ENCODE measurements at places on chromosomes 11 and 22.

GRCh38 chr22:29311464-29312217 is 3.9 kb downstream of the RASL10A start:
- DNase-seq = peak; percentile 62

DNA sequence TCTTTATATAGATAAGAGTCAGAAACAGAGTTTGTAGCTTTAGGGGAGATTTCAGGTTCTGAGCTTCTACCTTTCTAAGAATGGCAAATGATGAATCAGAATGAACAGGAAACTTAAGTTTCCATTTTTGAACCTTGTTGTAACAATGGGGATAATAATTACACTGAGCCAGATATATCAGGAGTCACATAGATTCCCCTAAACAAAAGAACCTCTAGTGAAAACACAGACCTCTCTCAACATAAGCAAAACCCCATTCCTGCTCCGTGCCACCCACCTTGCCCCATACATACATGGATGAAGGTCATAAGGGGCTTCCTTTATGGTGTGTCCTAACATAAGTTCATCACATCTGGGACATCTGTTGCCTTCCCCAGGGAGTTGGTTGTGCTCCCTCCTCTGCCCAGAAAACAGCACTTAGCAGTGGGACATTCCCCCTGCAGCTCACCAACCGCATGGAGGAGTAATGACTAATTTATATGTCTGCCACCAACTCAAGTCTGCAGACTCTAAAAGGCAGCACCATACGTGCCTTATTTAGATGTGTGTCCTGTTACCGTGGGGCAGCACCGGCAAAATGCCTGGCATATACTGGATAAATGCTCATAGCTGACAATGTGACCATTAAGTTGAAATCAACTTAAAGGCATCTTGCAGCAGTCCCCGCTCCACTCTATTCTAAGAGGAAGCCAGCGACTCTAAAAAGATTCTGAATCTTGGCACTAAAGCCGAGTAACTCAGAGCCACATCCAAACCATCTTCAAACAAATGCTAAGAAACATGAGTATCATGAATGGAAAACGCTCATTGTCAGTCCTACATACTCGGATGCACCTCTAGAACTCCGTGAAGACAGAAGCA is 8.0 kb downstream of the JAML start:
- DNase-seq = no peak

DNA sequence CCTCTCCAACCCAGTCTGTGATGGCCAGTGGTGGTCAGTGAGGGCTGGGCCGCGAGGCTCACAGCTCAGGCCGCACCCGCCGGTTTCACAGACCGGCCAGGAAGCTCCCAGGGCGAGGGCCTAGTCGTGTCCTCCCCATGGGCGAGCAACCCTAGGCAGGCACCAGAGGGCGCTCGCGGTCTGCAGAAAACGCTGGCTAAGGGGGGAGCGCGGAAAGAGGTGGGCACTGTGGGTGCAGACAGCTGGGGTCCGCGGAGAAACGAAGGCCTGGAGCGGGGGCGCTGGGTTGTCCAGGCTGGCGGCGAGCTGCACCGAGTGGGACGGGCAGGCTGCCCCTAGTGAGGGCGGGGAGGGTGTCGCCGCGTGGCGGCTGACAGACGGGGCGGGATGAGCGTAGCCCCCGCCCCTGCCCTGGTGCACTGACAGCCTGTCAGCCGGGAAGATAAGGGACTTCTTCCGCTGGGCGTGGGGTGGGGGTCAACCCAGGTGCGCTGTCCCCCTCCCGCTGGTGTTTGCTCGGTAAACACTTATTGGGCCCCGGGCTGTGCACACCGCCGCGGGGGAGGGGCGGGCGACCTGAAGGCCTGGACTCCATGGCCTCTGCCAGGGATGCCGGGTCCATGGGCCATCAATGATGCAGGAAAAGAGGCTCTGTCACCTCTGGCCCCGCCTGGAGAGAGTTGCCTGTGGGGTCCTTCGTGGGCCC is 7.5 kb downstream of the GP1BB start:
- peak; percentile 94 for DNase-seq

GRCh38 chr11:12827929-12828812 is 153.9 kb downstream of the TEAD1 start:
- DNase-seq = peak; percentile 70

- no peak for DNase-seq
Measured at GRCh38 chr11:6200975-6201374, 2.0 kb downstream of the OR52W1 start.

DNA sequence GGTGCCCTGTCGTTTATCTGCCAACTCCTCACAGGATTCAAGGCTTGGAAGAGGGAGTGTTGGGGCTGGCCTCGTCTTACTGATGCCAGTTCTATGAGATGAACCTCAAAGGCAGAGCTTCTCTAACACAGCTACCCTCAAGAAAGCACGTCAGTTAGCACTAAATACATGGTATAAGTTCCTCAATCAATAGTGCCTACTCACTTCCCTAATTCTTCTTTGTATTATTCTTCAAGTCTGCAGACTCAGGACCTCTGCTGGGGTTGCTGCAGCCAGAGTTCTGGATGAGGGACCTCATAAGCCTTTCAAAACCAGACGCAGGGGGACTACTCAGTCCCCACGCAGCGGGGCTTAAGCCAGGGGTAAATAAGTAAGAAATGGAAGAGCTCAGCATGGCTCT is 118.3 kb downstream of the VPREB1 start:
- DNase-seq = no peak

- DNase-seq = no peak
Measured at GRCh38 chr11:95413021-95413420, 182.0 kb upstream of the SESN3 start.

DNA sequence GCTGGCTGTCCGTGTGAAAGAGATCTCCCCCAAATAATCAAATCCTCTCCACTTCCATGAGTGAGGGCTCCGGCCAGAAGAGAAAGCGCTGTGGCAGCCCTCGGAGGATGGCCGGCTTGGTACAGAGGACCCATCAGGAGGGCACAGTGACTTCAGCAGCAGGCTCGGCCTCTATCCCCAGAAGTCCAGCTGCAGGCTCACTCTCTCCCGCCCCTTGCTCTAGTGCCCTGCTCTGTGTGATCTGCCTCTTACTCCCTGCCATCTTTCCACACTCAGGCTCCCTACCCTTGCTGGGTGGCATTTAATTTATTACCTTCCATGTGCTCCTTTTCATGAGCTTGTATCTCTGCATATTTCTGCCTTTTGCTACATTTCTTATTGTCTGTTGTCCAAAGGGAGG is 129.7 kb downstream of the SPATA19 start:
- no peak for DNase-seq

- peak; percentile 87 for DNase-seq
Measured at GRCh38 chr11:76604626-76605241, 65.8 kb downstream of the LRRC32 start.

DNA sequence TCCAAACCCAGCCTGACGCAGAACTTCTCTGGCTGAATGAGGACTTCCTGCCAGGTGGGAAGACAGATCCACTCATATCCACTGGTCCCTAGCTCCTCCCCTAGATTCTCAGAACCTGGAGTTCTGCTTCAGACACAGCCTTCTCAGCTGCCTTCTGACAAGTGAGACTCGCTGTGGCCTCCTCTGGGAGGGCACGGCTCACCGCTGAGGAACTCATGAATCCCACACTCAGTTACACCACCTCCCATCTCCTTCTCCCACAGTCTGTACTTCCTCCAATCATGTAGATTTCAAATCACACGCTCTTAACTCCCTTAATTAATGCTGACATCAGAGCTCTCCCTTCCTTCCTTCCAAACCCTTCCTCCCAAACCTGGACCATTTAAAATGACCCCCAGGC is 86.4 kb upstream of the TMEM45B start:
- no peak for DNase-seq

DNA sequence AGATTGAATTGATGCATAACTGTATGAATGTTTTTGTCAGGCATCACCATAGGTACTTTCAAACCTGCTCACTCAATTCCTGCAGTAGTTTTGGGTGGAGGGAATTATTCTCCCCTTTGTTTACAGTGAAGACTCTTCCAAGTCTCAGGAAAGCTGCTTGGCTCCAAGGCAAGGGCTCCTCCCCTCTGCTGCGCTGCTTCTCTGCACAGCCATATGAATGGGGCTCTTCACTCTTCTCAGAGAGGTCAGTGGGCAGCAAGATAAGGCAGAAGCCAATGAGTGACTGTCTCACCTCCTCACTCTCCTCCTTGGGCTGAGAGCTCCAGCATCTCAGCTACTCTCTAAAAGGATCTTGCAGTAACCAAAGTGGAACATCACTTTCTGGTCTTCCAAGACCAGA is 165.7 kb upstream of the TTC12 start:
- DNase-seq = no peak

- peak; percentile 51 for DNase-seq
Measured at GRCh38 chr22:50112151-50113118, 22.6 kb downstream of the MOV10L1 start.

DNA sequence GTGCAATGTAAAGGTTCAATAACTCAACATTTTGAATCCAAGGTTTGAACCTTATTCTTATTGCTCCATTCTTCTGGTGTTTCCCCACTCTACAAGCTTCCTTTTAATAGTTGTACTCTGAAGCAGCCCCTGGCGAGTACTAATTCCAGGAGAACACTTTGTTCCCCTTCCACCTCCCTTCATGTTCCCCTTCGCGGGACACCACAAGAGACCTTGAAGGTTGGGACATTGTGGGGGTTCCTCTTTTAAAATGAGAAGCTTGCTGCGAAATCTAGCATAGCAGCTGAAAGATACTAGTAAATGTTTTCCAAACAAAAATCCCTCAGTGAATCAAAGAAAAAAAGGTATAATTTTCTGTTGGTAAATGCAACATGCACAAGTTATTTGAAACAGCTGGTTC is 626.3 kb upstream of the LRRC4C start:
- DNase-seq = no peak

DNA sequence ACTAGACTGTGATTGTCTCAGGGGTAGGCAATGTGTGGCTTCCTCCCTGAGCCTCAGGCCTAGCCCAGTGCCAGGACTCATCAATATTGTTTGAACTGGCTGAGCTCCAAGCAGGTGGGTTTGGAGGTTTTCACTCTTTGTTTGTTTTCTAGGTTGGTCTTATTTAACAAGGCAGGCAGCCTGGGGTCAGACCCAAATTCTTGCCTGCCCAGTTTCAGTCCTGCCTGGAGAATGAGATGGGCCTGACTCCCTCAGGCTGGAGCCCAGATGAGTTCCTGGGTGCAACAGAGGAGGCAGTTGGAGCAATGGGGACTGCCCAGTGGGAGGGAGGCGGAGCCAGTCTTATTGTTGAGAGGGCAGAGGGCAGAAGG is 28.3 kb upstream of the TP53I11 start:
- no peak for DNase-seq

GRCh38 chr22:45336971-45337431 is 27.3 kb downstream of the FAM118A start:
- DNase-seq = no peak

GRCh38 chr11:131109790-131110189 is 193.5 kb upstream of the SNX19 start:
- DNase-seq = no peak

- DNase-seq = no peak
Measured at GRCh38 chr22:24926428-24926725, 20.1 kb downstream of the LHFPL7 start.

DNA sequence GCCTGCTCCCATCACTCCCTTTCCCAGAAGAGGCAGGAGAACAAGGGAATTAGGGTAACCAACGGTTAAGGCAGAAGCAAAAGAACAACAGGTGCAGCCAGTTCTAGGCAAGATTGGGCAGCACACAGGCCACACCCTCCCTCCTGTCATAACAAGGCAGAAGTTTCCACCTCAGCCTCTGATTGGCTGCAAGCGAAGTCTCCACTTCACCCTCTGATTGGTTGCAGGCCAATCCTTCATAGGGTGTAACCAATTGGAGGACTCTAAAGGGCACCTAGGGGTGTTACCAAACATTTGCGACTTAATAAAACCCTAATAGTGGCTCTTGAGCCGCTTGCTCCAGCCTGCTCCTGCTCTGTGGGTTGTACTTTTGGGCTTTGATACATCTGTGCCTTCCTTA is 153.8 kb downstream of the CACNA1I start:
- DNase-seq = no peak

DNA sequence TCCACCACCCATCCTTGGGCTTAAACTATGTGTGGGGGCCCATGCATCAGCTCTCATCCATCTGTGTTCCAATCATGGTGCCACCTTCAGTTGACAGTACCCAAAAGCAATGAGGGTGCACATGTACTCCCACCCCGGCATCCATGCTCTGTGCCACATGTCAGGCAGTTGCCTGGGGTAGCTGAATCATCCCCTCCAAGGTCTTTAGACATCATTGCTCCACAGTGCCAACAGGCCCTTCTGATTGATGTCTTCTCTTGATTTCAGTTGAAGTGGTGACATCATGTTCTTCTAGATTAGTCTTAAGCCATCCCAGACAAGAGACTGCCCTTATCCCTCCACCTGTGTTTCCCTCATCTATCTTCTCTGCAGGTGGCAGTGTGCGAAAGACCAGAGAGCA is 42.5 kb downstream of the TMPRSS5 start:
- DNase-seq = no peak

DNA sequence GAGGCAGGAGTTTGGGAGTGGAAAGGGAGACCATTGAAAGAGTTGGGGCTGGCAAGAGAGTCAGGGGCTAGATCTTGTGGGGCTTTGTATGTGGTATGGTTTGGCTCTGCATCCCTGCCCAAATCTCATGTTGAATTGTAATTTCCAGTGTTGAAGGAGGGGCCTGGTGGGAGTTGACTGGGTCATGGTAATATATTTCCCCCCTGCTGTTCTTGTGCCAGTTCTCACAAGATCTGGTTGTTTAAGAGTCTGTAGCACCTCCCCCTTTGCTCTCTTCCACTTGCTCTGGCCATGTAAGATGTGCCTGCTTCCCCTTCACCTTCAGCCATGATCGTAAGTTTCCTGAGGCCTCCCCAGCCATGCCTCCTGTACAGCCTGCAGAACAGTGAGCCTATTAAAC is 10.1 kb upstream of the RAB3IL1 start:
- DNase-seq = no peak

DNA sequence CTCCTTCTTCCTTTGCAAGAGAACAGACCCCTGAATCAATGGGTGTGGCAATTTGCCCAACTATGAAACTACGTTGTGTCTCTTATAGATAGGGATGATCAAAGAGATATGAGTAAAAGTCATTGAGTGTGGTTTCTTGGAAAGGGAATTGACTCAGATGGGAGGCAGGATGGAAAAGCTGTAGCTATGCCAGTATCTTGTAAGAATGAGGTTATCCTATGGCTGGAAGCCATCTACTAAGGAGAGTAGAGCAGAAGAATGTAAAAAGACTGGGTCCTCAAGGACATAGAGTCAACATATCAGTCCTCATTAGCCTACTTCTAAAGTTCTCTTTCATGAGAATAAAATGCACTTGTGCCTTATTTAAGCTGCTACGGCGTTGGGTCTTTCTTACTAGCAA is 78.9 kb upstream of the POU2AF2 start:
- DNase-seq = no peak

All from AG20443 (cell line).